ENCODE measurements at places on chromosomes 4 and X. TPM values are rescaled to one million over a fixed set of nuclear protein-coding genes. Genes with fewer than 3 reads are reported as not detected.
A peak's percentile ranks its signal among the peaks of the same experiment; 100 is the strongest.

- DNase-seq, result no peak
Measured at GRCh38 chr4:21952549-21952948, 4.0 kb upstream of the KCNIP4 start.

NR3C2 gene
- 6.1 TPM for total RNA-seq

- no peak for DNase-seq
Measured at GRCh38 chrX:72621163-72621562, 48.5 kb upstream of the HDAC8 start.

SMR3B gene
- not detected for total RNA-seq

CXorf66 gene
- not detected for total RNA-seq

DNA sequence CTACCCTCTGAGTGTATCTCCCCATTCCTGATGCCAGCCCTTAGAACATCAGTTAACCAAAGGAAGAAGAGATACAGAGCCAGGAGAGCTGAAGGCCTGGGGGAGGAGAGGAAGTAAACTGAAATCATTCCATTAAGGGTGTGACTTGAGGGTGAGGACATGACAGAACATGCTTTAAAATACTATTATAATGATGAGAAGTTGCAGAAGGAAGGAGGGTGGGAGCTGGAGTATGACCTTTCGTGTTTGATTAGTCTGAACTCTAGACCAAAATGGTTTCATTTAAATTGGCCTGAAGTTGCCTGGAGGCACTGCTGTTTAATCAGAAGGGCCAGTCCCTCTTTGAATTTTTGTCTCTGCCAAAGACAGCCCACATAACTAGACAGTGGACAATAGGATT, 11.4 kb downstream of the INTS6L start:
- no peak for DNase-seq

TAF1 gene
- total RNA-seq, result 24.0 TPM

DNA sequence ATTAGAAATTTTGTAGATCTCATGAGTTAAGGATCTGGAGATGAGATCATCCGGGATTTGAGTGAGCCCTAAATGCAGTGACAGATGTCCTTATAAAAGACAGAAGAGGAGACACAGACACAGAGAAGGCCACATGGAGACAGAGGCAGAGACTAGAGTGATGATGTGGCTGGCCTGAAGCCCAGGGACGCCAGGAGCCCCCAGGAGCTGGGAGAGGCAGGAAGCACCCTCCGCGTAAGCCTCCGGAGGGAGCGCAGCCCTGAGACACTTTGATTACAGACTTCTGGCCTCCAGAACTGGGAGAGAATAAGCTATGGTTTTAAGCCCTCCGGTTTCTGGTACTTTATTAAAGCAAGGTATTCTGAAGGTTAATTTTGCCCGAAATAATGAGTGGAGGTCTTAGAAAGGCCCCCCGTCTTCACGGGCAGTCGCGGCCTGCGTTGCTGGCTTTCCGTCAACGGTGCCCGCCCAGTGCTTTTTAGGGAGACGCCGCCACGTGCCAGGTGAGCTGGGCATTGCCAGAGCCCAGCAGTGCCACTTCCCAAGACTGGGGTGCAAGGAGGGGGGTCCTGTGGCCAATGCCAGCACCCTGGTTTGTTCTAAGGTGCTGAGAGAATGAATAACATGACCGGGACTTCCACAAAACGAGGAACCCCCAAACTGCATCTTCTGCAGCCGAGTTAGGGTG, 8.1 kb downstream of the DHRSX start:
- no peak for DNase-seq

MSX1 gene
- not detected for total RNA-seq

DNA sequence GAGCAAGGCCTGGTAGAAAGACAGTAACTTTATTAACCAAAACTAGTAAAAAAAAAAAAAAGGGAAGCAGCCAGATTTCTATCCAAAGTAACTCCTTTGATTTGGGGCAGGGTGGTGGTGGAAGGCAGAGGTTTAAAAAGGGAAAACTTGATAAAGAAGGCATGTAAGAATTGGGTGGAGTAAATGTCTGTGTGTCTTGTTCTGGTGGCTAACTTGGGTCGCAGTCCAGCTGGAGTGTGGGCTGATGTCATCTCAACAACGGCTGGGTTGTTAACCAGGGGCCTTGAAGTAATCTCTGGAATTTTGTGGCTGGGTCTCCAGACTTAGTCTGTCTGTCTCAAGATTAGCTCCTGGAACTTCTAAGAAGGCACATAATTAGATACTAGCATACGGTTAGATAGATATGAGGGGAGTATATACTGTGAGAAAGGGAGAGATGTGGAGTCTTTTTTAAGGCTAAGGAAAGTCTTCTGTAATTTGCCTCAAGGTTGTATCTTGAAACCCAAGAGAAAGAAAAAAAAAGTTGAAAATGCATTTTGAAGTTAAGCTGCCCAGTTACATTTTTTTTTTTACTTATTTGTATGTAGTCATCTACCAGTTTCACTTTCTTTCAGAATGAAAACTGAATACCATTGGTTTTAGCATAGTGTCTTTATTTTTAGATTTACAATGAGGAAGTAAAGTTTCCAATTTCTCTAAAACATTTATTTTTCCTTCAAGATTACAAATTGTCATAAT, 48.3 kb downstream of the MTHFD2L start:
- no peak for DNase-seq

CLDN34 gene
- total RNA-seq, result not detected

DNA sequence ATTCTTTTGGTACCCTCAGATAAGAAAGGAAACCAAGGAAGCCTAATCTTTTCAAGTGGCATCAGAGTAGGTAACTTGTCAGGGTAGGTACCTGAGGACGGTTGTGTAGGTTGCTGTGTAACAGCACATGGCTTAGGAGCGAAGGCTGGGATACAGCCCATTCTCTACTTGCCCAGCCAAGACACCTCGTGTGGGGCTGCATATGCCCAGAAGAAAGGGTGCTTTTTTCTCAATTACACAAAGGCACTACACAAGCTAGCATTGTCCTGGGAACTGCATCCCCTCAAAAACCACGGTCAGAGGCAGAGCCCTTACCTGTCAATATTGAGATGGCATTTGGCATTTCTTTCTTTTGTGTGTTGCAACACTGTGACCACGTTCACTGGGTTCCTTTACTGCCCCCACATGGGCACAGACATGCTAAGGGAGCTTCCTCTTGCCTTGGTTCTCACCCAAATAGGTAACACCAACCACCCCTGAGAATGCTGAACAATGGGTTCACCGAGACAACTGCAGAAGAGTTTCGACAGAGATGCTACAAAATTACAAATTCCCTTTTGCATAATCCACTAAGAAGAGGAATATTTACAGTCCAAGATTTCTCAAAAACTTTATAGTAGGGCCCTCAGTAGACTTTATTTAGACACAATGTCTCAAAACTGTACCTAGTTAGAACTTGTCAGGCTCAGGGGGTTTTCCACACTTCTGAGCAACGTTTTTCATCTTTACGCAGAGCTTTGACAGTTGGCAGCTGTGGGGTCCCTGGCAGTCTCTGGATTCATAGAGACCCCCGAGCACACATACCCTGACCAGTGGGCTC, 35.8 kb upstream of the TNIP3 start:
- DNase-seq, result peak; percentile 69

- peak; percentile 82 for DNase-seq
Measured at GRCh38 chr4:40325406-40326019, 9.6 kb upstream of the CHRNA9 start.

DNA sequence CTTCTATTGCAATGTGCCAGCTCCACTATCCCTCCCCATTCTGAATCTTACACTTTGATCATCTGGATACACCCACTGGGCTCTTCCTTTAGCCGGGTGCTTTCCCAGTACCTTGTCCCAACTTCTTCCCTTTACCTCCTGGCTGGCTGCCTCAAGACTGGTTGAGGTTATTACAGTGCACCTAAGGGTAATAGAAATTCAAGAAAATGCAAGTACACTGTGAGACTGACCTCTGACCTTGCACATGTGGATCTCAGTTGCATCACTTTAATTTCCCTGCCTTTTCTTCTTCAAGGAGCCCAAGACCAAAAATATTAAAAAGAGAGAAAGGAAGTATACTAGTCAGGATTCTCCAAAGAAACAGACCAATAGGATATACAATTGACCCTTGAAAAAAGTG, 53.9 kb upstream of the NOCT start:
- no peak for DNase-seq

MAGED2 gene
- total RNA-seq, result 35.7 TPM

PPARGC1A gene
- total RNA-seq, result not detected

Measured in activated naive CD4-positive, alpha-beta T cell treated with anti-CD3 and anti-CD28 coated beads for 36 hours (primary cell).